Right renal cortex interstitium (tissue), 3 donors: ENCODE measurements at places on chromosomes 7 and 10. TPM values are rescaled to one million over a fixed set of nuclear protein-coding genes. Genes with fewer than 3 reads are reported as not detected.

DNA sequence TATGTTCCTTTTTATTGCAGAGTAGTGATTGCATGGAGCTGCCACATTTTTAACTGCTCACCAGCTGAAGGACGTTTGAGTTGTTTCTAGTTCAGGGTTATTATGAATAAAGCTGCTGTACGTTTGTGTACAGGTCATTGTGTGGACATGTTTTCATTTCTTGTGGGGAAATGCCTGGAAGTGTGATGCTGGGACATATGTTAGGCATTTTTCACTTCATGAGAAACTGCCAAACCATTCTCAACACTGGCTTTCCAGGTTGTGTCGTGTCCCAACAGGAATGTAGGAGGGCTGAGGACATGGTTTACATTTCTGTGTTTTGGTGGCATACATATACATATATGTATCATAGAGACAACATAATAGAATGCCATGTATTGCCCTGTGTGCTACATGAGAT is 73.0 kb downstream of the NEURL1 start:
- DNase-seq: no peak

DNA sequence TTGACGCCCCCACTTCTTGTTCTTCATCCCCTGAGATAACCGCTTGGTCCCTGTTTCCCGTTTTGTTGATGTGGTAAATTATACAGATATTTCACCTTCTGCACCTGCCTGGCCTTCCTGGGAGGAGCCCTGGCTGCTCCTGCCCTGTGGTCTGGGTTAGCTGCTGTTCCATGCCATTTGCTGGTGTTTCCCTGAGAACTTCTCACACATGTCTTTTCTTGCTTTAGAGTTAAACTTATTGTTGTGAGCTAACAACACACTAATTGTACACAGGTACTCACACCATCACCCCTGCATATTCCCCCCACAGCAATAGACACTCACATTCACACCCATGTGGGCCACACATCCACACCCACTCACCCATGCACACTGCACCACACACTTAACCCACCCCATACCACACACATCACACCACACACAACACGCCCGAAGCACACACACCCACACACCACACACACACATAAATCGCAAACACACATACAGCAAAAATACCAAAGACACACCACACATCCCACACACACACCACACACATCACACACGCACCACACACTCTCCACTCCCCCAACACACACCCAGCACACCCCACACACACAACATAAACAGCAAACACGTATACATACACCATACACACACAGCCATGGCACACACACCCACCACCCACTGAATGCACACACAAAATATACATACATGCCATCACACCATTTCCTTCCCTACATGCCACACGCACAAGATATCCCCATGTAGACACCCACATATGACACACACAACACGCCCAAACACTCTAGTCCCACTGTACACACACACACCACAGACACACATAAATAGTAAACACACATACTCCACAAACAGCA is 19.4 kb upstream of the ANTXRL start:
- no peak for DNase-seq

GRCh38 chr7:386385-386784 is 96.4 kb downstream of the FOXL3 start:
- no peak for DNase-seq

GRCh38 chr10:109974504-109975191 is 33.1 kb upstream of the ADD3 start:
- no peak for DNase-seq

- DNase-seq: no peak
Measured at GRCh38 chr10:58350619-58351323, 16.0 kb downstream of the UBE2D1 start.

GRCh38 chr10:93630625-93631557 is 18.6 kb downstream of the PDE6C start:
- no peak for DNase-seq

DNA sequence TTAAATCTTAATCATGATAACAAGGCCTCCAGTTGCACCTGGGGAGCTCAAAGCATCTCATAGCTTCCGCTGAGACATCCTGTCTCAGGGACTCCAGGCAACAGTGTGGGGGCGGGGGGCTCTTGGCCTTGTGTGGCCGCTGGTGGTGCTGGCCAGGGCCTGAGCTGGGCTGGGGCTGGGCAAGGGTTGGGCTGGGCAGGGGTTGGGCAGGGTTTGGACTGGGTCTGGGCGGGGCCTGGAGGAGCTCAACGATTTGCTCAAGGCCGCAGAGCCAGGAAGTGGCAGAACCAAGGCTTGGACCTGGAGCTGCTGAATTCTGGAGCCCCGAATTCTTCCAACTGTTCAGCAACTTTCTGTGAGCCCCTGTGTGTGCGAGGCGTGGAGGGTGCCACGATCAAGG is 37.9 kb upstream of the PSMG3 start:
- no peak for DNase-seq

DNA sequence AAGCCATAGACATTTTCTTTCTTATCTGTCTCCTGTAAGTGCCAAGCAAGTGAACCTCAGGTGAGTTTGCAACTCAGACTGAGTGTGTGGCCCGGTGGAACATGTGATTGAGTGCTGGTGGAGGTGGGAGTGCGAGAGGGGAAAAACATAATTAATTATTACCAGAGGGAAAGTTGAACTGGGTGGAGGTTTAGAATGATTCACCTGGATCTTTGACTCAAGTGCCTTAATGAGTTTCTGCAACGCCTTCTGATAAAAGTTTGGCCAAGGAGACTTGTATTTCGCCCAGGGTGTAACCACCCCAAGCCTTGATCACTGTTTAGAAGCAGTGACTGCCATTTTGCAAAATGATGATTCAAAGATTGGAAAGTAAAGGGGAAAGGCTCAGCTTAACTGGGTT is 513.9 kb downstream of the GATA3 start:
- DNase-seq: no peak

DNA sequence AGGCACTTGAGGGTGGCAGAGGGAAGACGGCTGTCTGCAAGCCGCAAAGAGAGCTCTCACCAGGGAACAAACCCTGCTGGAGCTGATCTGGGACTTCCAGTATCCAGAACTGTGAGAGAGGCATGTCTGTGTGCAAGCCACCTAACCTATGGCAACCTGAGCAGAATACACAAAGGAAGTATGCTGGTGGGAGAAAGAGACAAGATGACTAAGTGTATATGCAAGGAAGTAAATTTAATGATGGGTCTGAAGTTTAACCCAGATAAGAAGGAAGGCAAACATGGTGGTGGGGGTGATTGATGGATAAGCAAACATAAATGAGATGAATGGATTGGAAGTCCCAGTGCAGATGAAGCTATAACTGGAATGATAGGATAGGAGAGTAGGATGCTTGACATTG is 293.3 kb downstream of the TWIST1 start:
- no peak for DNase-seq

DNA sequence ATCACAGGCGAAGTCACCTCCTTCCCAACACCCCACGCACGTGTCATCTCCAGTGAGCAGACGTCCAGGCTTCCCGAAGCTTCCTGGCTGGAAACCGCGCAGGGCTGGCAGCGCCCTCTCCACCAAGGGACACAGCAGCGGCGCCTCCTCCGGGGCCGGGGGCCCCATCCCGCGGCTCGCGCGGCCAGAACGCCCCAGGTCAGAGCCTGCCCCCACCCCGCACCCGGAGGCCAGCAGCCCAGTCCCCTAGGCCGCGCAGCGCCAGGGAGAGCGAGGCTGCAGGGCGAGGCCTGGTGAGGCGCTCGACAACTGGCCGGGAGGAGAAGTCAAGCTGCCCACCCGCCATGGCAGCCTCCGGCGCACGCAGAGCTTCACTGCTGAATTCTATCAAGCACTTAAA is 247.0 kb downstream of the SEMA3D start:
- no peak for DNase-seq

DNA sequence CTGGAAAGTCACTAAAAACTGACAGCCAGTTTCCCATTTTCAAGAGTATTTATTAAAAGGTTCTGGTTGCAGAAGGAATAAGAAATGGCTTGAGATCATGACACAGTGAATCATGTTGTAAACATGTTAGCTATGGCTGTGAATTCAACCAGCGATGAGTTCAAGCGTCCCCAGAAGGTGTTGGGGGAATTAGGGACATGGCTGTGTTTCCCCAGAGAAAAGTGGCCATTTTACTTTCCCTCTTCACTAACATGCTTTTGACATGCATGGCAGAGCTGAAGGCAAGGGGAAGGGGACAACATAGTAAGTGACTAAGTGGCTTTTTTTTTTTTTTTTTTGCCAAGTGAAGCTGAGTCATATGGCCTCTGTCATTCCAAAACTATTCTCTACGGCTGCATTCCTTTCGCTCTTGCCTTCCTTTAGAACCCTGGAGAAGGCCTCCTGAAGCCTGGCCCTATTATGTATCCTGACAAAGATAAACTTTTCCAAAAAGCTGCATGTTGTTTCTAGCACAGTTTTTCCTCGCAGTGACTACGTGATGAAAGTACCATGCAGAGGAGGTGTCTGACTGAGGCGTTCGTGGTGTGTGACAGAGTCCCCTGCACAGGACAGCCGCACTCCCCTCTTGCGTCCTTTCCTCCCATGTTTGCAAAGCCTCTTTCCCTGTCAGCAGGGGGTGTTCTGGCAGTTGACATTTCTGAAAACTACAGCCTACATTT is 46.9 kb downstream of the EGFR start:
- no peak for DNase-seq

- no peak for DNase-seq
Measured at GRCh38 chr7:21334906-21335305, 93.0 kb upstream of the SP4 start.

GRCh38 chr10:116669832-116670644 is 49.3 kb downstream of the PNLIPRP2 start:
- no peak for DNase-seq

The PTPN20 gene
- 1.8 TPM for polyA plus RNA-seq

The NOS3 gene
- 7.0 TPM for polyA plus RNA-seq

The PAPSS2 gene
- polyA plus RNA-seq: 44.8 TPM

The GCK gene
- 3.6 TPM for polyA plus RNA-seq

The RAMP3 gene
- 10.4 TPM for polyA plus RNA-seq

The NRAP gene
- not detected for polyA plus RNA-seq

The CDH23 gene
- polyA plus RNA-seq: 0.51 TPM

The TRIL gene
- 51.9 TPM for polyA plus RNA-seq

The GIMAP5 gene
- 6.9 TPM for polyA plus RNA-seq
